NCI-H1105 (cell line): ENCODE measurements at places on chromosomes 11 and 22.
A peak's percentile ranks its signal among the peaks of the same experiment; 100 is the strongest.

DNA sequence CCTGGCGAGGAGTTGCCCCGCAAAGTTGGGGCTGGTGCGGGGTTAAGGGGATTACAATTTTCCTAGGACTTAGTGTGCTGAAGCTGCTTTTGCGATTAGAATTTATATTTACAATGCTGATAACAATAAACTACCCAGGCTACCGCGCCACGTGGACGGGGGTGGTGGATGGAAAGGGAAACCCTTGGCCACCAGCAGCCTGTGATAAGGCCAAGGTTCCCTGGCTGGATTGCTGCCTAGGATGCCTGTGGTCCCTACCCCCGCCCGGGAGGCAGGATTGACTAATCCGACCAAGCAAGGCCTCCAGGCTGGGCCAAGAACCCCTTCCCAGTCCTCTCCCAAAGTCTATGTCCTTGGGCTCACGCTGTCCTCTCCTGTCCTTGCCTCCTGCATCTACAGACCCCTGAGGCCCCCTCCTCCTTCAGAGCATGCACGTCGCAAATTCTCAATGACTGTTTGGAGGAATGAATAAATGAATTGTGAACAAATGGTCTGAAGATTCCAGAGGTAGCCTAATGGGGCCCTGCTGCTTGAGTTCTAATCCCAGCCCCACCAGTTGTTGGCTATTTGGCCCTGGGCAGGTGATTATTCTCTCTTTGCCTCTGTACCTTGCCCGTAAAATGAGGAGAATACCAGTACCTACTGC, 7.6 kb upstream of the CHKA start:
- DNase-seq, result no peak

- DNase-seq, result peak; percentile 10
Observed at GRCh38 chr11:115257678-115258077, 246.5 kb downstream of the CADM1 start.

GRCh38 chr11:125554038-125554437, 15.2 kb upstream of the EI24 start:
- DNase-seq, result no peak

GRCh38 chr11:73391665-73392064, 15.5 kb downstream of the RELT start:
- DNase-seq, result no peak

DNA sequence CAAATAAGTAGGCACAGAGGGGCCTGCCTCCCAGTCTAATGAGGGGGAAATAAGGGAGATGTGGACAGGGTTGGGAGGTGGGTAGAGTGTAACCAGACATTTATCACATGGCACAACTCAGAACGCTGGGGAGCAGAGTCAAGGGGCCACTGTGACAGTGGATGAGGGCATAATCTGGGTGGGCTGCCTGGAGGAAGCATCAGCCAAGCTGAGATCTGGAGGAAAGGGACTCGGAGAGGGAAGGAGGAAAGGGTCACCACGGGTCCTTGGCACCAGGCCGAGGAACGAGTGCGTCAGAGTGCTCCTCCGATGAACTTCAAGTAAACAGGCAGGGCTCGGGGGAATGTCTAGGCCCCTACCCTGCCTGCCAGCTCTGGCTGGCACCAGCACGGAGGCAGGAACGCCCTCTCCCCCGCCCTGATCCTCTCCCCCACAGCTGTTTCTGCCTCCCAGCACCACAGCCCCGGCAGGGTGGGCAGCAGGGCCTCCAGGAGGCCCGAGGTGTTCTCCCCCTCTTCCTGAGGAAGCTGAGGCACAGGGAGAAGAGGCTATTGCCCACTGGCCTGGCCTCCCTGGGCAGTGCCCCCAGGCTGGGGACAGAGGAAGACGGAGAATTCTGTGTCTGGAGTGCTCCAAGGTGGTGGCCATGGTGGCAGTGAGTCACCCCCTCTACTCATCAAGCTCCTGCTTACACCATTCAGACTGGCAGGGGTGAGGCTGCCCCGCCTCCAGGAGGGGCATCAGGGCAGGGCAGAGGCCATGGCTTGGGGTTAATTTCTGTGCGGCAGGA, 4.2 kb downstream of the ALDH3B1 start:
- DNase-seq, result no peak

- DNase-seq, result no peak
Observed at GRCh38 chr11:77589181-77589520, 602 bp upstream of the AQP11 start.

DNA sequence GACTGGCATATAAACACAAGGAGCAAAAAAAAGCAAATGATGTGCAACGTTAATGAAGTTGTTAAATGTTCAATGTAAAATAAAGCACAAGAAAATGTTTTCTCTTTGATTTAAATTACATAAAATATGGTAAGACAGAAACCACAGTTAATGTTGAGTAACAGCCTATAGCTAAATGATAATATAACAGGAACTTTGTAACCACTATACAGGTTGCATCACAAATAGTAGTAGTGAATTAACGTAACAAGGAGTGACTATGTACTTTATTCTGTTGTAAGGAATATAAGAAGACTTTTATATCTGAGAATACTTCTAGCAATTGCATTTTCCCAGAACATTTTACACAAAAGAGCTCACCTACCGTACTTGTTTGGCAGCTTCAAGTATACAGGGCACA, 16.9 kb downstream of the SAAL1 start:
- no peak for DNase-seq

GRCh38 chr11:69923196-69923595, 104.0 kb upstream of the FGF3 start:
- DNase-seq, result no peak

GRCh38 chr11:12149672-12150225, 39.4 kb downstream of the MICAL2 start:
- DNase-seq, result no peak

- DNase-seq, result no peak
Observed at GRCh38 chr11:109796253-109796652, 296.9 kb upstream of the ZC3H12C start.

- no peak for DNase-seq
Observed at GRCh38 chr11:33387581-33387980, 130.4 kb downstream of the HIPK3 start.

- DNase-seq, result peak; percentile 85
Observed at GRCh38 chr11:48093795-48094642, 113.7 kb downstream of the PTPRJ start.

DNA sequence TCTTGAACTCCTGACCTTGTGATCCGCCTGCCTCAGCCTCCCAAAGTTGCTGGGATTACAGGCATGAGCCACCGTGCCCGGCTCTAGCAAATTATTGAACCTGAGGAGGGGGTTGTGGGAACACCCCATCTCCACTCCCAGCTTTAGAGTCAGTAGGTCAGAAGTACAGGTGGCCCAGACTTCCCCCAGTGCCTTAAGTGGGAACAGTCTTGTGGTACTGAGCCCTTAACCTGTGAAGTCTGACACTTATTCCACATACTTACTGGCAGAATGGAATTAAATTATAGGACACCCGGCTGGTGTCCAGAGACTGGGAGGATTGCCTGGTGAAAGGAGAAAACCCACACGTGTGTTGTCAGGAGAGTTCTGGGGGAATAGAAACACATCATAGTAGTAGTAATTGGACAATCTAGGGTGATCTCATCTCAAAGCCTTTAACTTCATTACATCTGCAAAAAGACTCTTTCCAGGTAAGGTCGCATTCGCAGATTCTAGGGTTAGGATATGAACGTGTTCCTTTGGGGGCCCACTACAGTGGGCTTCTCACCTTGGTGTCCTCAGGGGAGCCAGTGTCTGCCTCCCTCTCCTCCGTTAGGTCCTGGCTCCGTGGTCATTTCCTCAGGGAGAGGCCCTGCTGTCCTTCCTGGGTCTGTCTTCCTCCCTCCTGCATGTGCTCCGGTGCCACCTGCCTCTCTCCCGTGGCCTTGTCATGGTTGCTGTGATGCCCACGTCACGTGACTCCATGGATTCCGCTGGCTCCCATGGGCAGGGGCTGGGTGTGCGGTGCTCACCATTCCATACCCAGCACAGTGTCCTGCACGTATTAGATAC, 63.8 kb downstream of the BCR start:
- DNase-seq, result no peak

DNA sequence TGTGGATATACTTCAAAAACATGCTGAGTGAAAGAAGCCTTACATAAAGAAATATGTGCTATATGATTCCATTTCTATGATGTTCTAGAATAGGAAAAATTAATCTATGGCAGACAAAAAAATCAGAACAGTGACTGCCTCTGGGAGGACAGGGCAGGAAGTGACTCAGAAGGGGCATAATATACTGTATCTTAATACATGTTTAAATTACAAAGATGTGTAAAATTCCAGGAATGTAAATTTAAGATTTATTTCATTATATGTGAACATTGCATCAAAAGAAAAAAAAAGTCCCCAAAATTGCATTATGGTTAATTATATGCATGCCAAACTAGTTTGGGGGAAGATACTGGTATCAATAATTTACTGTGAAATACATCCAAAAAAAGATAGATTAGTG, 32.2 kb downstream of the SBF2 start:
- DNase-seq, result no peak
